ENCODE measurements at places on chromosomes 16 and 17. TPM values are rescaled to one million over a fixed set of nuclear protein-coding genes. Genes with fewer than 3 reads are reported as not detected.

DNA sequence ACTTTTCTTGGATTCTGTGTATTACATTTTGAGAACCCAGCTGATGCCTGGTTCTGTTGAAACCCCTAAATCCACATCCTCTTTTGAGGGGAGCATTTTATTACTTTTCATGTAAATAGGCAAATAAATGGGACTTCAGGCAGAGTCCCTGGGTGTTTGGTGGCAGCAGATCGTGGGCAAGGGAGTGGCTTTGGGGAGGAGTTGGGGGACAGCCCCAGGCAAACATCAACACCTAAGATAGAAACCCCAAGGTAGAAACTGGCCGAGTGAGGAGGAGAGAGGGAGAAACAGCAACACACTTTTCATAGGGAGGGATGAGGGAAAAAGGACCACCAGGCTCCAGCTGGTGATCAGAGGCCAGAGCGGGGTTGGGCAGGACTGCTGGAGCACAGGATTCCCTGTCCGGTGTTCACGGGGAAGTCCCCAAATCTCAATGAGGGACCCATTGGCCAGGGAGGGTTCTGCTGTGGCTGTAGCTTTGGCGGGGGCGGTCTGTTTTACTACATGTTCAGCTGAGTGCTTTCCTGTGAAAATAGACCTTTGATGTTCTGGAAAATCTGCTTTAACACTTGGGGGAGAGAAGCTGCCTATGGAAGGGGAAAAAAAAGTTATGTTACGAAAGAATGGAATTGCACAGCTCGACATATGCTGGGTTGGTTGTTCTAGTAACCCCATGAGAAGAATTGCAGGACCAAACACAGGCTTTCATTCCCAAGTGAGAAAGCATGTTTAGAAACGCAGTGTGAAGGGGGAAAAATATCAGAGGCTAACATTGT, 46.6 kb downstream of the MSI2 start:
- H3K27ac ChIP-seq, result no peak overlapping the region
- peaks cover 6% of the 10 kb centered on the region for H3K4me1 ChIP-seq
- peaks cover 40% of the 10 kb centered on the region for H3K36me3 ChIP-seq
- peaks cover 6% of the 10 kb centered on the region for H3K27me3 ChIP-seq

Gene WNT3
- total RNA-seq, result 14.4 TPM

DNA sequence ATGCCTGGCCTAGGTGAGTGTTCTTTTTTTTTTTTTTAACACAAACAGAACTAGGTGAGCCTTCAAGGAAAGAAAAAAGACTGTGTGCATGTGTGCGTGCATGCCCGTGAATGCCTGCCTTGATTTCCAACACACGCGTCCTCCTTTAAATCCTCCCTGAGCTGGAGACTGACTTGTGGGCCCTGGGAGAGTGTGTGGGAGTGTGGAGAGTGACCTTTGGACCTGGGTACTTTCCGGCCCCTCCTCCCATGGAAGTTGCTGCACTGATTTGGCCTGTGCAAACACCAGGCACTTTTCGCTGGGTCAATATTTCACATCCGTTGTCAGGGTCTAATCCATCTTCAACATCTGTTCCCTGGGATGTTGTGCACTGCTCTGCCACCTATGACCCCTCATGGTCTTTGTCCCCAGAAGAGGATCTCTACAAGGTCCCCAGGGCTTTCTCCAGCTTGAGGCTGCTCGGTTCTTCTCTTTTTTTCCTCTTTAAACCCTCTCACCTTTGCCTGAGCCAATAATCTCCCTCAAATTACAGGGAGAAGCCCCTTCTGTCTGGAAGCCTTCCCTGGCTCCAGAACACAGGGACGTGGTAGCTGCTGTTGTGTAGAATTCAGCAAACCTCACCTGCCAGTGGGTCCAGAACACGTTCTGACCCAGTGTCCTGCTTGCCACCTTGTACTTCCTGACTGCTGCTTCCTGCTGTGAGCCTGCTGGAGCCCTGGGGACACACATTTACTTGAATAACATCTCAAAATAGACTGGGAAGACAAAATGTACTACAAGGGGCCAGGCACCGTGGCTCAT, 20.8 kb upstream of the ATP5MC1 start:
- H3K4me1 ChIP-seq, result peaks cover 19% of the 10 kb centered on the region
- DNase-seq, result no peak

Gene XPO6
- 155 TPM for total RNA-seq

Gene HOXB7
- total RNA-seq, result 3.6 TPM

- no peaks in the 10 kb centered on the region for H3K36me3 ChIP-seq
- H3K4me3 ChIP-seq, result no peak overlapping the region
- H3K27ac ChIP-seq, result no peak overlapping the region
- no peaks in the 10 kb centered on the region for H3K27me3 ChIP-seq
- no peak for DNase-seq
- peaks cover 7% of the 10 kb centered on the region for H3K4me1 ChIP-seq
Measured at GRCh38 chr16:47781673-47782072, 320.5 kb downstream of the PHKB start.

DNA sequence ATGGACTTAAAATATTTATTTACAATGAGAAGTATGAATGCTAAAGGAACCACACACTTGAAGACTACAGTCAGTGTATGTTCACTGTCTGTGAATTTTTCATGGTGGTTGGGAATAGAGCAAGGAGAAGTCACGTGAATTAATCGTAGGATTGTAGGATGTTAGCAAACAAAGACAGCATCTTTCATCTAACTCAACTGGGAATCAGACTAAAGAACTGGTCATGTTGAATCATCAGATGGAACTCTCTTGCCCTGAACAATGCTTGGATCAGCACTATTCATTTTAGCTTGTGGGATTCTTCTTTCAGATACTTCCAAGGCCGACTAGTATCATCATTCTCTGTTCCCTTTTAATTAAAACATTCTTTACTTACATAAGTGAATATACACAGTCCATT, 18.1 kb downstream of the KCNJ2 start:
- no peaks in the 10 kb centered on the region for H3K36me3 ChIP-seq
- H3K4me1 ChIP-seq, result peaks cover 9% of the 10 kb centered on the region
- no peak overlapping the region for H3K4me3 ChIP-seq
- peaks cover 2% of the 10 kb centered on the region for H3K27me3 ChIP-seq

Gene PRPSAP2
- total RNA-seq, result 32.4 TPM

DNA sequence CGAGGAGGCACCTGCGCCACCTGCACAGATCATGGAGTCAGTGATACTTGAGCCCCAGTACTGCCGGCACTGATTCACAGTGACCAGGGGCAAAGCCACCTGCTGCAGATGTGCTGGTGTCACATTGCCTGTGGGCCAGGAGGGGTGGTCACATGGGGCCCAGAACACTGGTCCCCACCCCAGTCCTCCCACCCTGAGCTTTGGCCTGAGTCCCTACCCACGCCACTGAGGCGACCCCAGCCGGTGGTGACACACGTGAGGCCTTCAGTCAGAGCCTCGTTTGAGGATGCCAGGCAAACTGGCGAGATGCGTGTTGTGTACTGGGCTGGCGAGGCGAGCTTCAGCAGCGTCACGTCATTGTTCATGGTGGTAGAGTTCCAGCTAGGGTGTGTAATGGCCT, 1.5 kb downstream of the CTRL start:
- H3K4me1 ChIP-seq, result peaks cover 19% of the 10 kb centered on the region
- H3K4me3 ChIP-seq, result no peak overlapping the region
- H3K36me3 ChIP-seq, result no peaks in the 10 kb centered on the region
- peaks cover 19% of the 10 kb centered on the region for H3K27me3 ChIP-seq

Gene RNF227
- 0.77 TPM for total RNA-seq

Gene CCDC200
- total RNA-seq, result not detected

Gene HOXB9
- 0.49 TPM for total RNA-seq

DNA sequence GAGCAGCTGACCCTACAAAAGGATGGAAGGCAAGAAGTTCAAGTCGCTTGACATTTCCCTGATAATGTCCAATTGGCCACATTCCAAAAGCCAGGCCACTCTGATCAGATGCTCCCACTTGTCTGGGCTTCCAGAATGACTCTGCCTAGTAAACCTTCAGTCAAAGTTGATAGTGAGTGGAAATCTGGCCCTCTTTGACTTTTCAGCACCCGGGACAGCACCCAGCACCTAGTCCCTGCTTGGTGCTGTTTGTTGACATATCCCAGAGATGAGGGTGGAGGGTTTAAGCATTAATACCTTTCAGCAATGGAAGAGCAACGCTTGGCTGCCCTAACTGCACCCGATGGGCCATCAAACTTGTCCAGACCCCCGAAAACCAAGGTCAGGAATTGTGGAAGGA, 131.3 kb downstream of the AIPL1 start:
- H3K27me3 ChIP-seq, result peaks cover 3% of the 10 kb centered on the region
- no peaks in the 10 kb centered on the region for H3K4me1 ChIP-seq
- no peaks in the 10 kb centered on the region for H3K36me3 ChIP-seq
- no peak overlapping the region for H3K27ac ChIP-seq
- H3K4me3 ChIP-seq, result no peak overlapping the region

DNA sequence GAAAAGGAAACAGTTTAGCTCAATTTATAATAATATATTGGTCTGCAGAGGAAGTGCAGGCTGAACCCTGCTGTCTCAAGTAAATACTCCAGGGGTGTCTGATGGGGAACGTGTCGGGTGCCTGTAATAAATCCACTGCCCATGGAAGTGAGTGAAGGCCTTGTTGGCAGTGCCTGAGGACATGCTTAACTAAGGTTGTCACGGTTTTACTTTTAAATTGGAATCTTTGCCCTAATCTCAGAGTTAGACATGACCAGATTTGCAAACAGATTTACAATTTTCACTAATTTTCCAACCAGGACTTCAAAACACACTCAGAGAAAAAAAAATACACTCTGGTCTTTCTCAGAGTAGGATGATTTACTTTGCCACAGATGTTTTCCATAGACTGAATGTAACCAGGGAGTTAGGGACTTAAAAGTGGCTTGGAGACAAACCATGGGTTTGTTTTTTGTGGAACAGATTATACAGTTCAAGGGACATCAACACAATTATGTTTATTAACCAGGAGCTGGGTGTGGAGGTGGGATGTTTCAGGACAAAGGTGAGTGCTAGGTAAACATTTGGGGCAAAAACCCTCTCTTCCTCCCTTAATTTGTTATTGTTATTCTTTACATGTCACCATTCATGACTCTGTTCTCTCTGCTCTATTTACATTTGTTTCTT, 144.5 kb downstream of the FTO start:
- H3K4me3 ChIP-seq, result no peak overlapping the region
- no peak for DNase-seq
- peaks cover 8% of the 10 kb centered on the region for H3K4me1 ChIP-seq
- no peaks in the 10 kb centered on the region for H3K36me3 ChIP-seq
- no peaks in the 10 kb centered on the region for H3K27me3 ChIP-seq

- no peaks in the 10 kb centered on the region for H3K4me1 ChIP-seq
- no peak for DNase-seq
- no peak overlapping the region for H3K4me3 ChIP-seq
- H3K36me3 ChIP-seq, result no peaks in the 10 kb centered on the region
Measured at GRCh38 chr16:65455761-65456160, 333.9 kb upstream of the CDH11 start.

DNA sequence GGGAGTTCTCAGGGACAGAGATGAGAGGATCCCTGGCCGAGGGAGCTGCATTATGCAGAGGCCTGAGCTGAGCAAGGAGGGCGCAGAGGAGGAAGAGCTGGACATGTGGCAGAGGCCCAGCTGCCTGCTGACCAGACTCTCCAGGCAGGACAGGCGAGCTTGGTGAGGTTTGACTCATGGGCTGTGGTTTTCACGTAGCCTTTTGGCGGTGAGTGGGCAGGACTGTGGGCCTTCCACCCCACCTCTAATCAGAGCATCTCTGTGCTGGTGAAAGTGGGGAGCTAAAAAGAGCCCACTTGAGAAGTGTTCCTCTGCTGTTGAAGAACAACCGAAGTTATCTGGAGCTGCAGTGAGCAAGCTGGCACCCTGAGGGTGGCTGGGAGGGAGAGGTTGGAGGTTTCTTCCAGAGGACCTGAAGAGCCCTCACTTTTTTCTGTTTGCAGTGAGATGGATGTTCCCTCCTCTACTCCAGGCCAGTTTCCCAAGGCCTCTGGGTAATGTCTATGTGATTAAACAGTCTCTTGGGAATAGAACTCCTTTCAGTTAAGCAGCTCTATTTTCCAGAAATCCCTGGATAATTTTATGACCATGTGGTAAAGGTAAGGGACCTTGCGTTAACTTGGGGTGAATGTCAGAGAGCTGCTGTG, 11.9 kb downstream of the EPN2 start:
- peaks cover 36% of the 10 kb centered on the region for H3K4me1 ChIP-seq
- H3K4me3 ChIP-seq, result peak overlapping the region; percentile 33
- H3K36me3 ChIP-seq, result peaks cover 9% of the 10 kb centered on the region
- H3K27ac ChIP-seq, result peak overlapping the region; percentile 68
- DNase-seq, result no peak
- peaks cover 6% of the 10 kb centered on the region for H3K27me3 ChIP-seq

GRCh38 chr17:28575126-28575795, 1.4 kb downstream of the ALDOC start:
- H3K4me3 ChIP-seq, result no peak overlapping the region
- no peak overlapping the region for H3K27ac ChIP-seq
- peaks cover 11% of the 10 kb centered on the region for H3K4me1 ChIP-seq
- H3K27me3 ChIP-seq, result peaks cover 8% of the 10 kb centered on the region
- DNase-seq, result no peak

- no peak overlapping the region for H3K4me3 ChIP-seq
- DNase-seq, result no peak
- H3K4me1 ChIP-seq, result peaks cover 5% of the 10 kb centered on the region
- H3K36me3 ChIP-seq, result peaks cover 3% of the 10 kb centered on the region
- H3K27ac ChIP-seq, result no peak overlapping the region
- H3K27me3 ChIP-seq, result no peaks in the 10 kb centered on the region
Measured at GRCh38 chr17:65364438-65364837, 197.0 kb downstream of the AXIN2 start.

Gene BRICD5
- 21.1 TPM for total RNA-seq

GRCh38 chr17:16444258-16444886, 29.0 kb downstream of the TRPV2 start:
- peaks cover 4% of the 10 kb centered on the region for H3K27me3 ChIP-seq
- H3K4me3 ChIP-seq, result peak overlapping the region; percentile 21
- DNase-seq, result no peak
- H3K36me3 ChIP-seq, result peaks cover 19% of the 10 kb centered on the region

GRCh38 chr17:54881255-54881972, 19.2 kb upstream of the TOM1L1 start:
- no peaks in the 10 kb centered on the region for H3K27me3 ChIP-seq
- no peak for DNase-seq
- no peak overlapping the region for H3K4me3 ChIP-seq
- H3K4me1 ChIP-seq, result no peaks in the 10 kb centered on the region
- no peak overlapping the region for H3K27ac ChIP-seq

DNA sequence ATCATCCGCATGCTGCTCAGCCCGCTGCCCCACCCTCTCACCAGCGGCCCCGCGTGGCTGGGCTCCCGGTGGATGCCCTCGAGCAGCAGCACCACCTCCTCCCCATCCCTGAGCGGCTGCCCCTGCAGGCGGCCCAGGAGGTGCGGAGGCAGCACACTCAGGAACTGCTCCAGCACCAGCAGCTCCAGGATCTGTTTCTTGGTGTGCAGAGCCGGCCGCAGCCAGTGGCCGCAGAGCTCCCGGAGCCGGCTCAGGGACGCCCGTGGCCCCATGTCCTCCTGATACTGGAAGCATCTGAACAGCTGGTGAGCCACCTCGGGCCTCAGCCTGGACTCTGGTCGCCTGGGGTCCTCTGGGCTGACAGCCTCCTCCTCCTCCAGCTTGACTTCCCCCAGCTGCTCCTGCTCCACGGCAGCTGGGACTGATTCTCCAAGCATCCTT, 6.6 kb downstream of the ZSCAN10 start:
- peaks cover 12% of the 10 kb centered on the region for H3K36me3 ChIP-seq
- no peak for DNase-seq
- peaks cover 15% of the 10 kb centered on the region for H3K27me3 ChIP-seq
- H3K4me1 ChIP-seq, result peaks cover 24% of the 10 kb centered on the region
- no peak overlapping the region for H3K27ac ChIP-seq
- no peak overlapping the region for H3K4me3 ChIP-seq

Gene SCIMP
- total RNA-seq, result not detected

Gene G6PC1
- not detected for total RNA-seq

Gene MYL4
- 2.2 TPM for total RNA-seq

GRCh38 chr16:68707340-68708152, 29.5 kb upstream of the CDH1 start:
- peaks cover 7% of the 10 kb centered on the region for H3K4me1 ChIP-seq
- DNase-seq, result peak; percentile 6
- no peak overlapping the region for H3K27ac ChIP-seq
- H3K36me3 ChIP-seq, result no peaks in the 10 kb centered on the region

Gene PDIA2
- not detected for total RNA-seq

Gene CACNA1H
- total RNA-seq, result 3.4 TPM

All from endothelial cell (in vitro differentiated cells).